ENCODE measurements at places on chromosomes 7 and 10.
A peak's percentile ranks its signal among the peaks of the same experiment; 100 is the strongest.

DNA sequence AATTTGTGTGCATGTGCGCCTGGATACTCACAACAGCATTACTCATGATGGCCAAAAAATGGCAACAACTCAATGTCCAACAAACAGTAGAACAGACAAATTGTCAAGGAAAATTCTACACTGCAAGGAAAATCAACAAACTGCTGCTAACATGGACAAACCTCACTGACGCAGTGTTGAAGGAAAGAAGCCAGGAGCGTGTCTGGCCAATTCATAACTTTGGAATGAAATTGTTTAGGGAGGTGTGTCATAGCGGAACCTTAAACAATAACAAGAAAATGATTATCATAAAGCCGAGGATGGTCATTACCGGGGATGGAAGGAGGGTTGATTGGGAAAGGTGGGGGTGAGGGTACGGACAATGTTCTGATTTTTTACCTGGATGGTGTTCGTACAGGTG, 29.1 kb downstream of the ALOX5 start:
- DNase-seq = no peak

- DNase-seq = peak; percentile 71
Measured at GRCh38 chr7:26686448-26686981, 177.9 kb downstream of the SKAP2 start.

- no peak for DNase-seq
Measured at GRCh38 chr7:143902332-143902899, 440 bp upstream of the TCAF1 start.

GRCh38 chr7:5363729-5364128, 59.9 kb downstream of the TNRC18 start:
- no peak for DNase-seq

GRCh38 chr7:45968856-45969541, 47.9 kb upstream of the IGFBP3 start:
- DNase-seq = no peak

DNA sequence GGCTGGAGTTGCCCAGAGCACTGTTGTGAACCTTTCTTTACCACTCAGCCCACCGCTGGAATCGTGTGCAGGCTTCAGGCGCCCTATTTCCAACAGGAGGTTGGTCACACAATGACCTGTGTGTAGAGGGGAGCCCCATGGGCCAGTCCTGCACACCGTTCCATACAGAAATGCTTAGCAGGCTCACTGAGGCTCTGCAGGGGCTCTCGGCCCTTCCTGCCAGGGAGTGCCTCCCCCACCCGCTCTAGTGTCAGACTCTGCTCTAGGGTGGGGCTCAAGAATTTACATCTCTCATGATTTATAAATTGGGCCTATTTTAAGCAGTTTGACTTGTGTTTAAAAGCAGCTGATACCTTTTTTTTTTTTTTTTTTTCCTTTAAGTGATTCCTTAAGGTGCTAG, 42.0 kb downstream of the SHH start:
- DNase-seq = no peak

GRCh38 chr7:80923211-80923612, 4.4 kb upstream of the SEMA3C start:
- DNase-seq = no peak

DNA sequence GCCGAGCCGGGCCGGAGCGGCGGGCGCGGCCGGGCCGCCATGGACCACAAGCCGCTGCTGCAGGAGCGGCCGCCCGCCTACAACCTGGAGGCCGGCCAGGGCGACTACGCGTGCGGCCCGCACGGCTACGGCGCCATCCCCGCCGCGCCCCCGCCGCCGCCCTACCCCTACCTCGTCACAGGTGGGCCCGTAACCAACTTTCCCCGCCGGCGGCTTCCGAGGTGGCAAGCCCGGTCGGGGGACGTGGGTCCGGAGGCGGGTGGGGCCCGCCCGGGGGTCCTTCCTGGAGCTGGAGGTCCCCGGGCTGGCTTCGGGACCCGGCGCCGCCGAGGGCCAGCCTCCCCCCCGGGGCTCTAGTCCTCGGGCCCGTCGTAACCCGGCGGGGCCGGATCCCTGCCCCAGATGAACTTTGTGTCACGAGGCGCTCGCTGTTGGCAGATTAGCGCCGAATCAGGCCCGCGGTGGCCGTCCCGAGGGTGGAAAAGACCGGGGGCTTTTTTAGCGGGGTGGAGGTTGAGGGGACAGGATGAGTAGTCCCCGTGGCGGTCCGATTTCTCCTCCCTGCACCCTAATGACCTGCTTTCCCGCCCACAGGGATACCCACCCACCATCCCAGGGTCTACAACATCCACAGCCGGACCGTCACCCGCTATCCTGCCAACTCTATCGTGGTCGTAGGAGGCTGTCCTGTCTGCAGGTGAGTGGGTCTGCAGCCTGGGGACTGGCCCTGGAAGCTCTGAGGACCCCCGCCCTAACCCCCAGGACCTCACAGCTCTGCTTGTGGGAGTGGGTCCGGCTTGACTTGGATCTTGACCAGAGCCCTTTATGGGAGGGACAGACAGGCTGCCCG, 496 bp downstream of the BRI3 start:
- no peak for DNase-seq

DNA sequence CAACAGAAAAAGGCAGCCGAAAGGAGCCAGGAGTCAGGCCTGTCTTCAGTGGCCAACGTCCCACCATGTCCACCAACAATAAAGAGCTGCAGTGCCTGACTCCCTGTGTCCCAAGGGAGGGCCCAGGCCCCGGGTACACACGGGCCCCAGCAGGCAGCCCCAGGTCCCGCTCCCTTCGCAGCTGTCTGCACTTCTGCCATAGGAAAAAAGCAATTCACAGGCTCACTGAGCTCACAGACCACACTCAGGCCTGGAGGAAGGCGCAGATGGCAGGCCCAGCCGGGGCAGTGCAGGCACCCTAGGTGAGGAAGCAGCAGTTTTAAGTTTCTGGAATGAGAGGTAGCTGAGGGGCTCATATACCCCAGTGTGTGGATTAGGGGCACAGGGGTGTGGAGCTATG, 100.5 kb downstream of the PRKAG2 start:
- no peak for DNase-seq

DNA sequence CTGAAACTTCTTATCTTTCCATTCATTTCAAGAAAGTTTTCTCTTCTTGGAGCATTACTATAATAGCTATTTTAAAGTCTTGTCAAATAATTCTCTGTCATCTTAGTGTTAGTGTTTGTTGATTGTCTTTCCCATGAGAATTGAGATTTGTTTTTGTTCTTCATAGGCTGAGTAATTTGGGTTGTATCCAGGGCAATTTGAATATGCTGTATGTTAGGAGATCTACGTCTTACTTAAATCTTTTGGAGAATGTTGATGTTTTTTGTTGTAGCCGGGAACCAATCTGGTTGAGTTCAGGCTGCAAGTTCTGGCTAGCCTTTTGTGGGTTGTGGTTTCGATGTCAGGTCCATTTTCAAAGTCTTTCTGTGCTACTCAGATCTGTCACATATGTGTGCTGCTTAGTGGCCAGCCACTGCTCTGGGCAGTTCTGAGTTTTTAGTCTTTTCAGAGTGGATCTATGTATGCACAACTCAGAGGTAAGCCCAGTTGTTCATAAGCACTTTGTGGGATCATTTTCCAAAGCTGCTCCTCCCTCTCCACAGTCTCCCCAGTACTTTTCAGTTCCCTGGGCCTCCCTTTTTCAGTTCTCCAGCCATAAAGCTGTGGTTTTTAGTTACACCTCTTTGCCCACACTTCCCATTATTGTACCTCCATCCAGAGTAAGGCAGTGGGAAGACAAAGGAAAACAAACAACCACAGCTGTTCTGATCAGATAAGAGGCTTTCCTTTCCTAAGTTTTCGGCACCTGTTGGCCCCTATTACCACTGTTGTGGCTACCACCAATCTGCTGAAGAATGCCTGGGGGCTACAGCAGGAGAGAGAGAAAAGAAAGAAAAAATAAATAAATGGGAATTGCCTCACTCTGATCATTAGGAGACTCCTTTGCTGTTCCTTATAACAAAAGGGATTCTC, 4.7 kb upstream of the CCNJ start:
- DNase-seq = no peak

DNA sequence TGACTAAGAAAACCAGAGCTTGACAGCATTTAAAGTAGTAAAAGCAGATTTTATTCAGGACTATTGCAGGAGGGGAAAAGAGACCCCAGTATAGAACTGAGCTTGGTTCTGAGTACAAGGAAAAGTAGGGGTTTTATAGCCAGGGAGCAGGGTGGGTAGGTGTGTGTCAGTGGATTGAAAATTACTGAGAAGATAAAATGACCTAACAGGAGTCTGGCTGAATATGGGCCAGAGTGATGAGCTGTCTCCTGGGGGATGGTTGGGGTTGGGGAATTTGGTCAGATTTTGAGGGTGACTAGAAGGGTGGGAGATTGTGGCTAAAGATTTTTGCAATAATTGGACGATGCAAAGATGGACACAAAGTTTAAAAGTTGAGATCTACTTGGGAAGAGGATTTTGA, 114.0 kb downstream of the ST7 start:
- DNase-seq = no peak

- no peak for DNase-seq
Measured at GRCh38 chr7:101238226-101239182, 902 bp upstream of the CLDN15 start.

DNA sequence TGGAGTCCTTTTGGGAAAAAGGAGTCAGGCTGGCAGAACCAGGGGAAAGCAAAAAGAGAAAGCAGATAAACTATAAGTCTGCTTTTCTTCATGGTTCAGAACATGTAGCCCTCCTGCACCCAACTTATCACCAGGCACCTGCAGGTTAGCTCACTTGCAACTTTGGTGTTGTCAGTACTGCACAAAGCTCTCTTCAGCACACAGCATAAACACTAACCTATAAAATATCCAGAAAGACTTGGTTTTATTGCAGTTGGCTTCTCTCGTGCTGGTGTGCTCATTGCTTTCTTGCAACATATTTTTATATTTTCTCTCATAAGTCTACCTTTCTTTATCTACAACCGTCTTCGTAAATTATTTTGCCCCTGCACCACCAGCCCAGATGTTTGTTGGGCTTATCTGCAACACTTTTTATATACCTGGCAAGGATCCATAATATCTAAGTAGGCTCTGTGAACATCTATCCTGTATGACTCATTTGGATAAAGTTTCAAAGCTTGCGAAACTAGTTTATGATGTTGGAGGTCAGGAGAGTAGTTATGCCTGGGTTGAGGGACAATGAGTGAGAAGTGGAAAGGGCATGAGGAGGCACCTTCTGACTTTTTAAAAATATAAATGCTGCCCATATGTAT, 164.6 kb downstream of the ANKRD30A start:
- no peak for DNase-seq

DNA sequence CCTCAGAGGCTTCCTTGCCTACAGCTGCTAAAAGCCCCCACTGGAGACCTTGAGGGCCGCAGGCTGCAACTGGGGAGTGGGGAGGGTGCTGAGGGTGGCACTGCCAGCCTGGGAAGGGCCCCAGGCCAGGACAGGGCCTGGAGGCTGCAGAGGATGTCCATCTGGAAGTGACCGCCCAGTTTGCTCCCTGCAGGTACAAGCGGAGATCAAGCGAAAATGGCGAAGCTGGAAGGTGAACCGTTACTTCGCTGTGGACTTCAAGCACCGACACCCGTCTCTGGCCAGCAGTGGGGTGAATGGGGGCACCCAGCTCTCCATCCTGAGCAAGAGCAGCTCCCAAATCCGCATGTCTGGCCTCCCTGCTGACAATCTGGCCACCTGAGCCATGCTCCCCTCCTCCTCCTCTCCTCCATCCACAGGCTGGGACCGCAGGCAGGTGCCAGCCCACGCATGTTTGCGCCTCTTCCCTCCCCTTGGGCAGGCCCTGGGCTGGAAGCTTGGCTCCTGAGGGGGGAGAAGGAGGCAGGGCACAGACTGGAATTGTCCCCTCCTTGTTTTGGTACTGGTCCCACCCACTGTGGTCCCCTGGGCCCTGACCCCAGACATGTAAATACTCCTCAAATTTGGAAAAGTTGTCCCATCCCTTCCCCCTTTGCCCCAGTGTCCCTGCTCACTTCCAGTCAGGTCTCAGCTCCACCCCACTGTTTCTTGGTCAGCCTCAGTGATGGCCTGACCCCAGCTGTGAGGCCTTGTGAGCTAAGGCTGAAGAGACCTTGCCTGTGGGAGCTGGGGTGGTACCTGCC, 54.4 kb downstream of the ADCYAP1R1 start:
- DNase-seq = no peak

DNA sequence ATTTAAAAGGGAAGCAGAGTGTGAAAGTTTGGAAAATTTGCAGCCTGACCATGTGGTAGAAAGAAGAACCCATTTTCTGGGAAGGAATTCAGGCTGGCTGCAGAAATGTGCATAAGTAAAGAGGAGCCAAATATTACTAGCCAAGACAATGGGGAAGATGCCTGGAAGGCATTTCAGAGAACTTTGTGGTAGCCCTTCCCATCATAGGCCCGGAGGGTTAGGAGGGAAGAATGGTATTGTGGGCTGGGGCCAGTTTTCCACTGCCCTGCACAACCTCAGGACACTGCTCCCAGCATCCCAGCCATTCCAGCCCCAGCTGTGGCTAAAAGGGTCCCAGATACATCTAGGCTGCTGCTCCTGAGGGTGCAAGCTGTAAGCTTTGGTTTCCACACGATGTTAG, 278.5 kb upstream of the BMPER start:
- no peak for DNase-seq

DNA sequence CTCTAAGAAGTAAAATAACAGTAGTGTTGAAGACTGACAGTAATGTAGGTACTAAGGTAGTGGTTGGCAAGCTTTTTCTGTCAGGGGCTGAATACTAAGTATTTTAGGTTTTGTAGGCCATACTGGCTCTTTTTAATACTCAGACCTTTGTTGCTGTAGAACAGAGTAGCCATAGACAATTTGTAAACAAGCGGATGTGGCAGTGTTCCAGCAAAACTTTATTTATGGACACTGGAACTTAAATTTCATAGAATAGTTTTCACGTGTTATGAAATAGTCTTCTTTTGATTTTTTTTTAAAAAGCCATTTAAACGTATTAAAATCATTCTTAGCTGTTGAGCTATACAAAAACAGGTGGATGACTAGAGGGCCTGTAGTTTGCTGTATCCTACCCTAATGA, 121.2 kb downstream of the MLLT10 start:
- no peak for DNase-seq

- no peak for DNase-seq
Measured at GRCh38 chr10:122864194-122864592, 15.2 kb downstream of the FAM24B start.

GRCh38 chr10:130378556-130379400, 242.6 kb downstream of the GLRX3 start:
- no peak for DNase-seq

GRCh38 chr10:15462253-15462897, 91.3 kb upstream of the FAM171A1 start:
- no peak for DNase-seq

DNA sequence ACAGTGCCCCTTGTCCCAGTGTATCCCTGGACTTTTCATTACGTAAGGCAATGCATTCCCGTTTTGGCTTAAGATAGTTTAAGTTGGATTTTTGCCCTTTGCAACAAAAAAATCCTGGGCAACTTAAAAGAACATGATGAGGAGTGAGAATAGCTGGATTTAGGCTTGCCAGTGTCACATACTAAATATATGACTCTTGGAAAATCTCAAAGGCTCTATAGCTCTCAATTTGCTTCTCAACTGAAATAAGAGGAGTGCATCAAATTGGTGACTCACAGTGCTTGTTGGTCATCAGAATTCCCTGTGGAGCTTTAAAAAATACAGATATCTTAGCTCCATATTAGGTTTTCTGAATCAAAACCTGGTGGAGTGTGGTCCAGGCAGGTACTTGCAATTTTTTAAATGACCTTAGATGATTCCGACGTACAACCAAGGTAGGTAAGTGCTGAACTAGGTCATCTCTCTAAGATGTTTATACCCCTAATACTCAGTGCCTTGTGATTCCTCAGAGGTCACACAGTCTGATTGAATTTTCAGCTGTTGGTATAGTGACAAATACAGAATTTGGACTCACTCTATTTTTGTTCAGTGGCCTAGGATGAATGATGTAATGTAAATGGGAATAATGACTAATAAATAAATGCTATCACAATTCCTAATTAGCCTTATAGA, 33.9 kb upstream of the ORC5 start:
- no peak for DNase-seq

All from left renal pelvis (tissue), 4 donors.